NCI-H1417 (cell line): ENCODE measurements at places on chromosomes 4 and X.

- DNase-seq: peak; percentile 25
Observed at GRCh38 chr4:110198049-110198434, 373 bp downstream of the ELOVL6 start.

- no peak for DNase-seq
Observed at GRCh38 chr4:84846985-84847384, 119.5 kb downstream of the WDFY3 start.

- peak; percentile 68 for DNase-seq
Observed at GRCh38 chrX:40237731-40238178, 140.0 kb upstream of the BCOR start.

DNA sequence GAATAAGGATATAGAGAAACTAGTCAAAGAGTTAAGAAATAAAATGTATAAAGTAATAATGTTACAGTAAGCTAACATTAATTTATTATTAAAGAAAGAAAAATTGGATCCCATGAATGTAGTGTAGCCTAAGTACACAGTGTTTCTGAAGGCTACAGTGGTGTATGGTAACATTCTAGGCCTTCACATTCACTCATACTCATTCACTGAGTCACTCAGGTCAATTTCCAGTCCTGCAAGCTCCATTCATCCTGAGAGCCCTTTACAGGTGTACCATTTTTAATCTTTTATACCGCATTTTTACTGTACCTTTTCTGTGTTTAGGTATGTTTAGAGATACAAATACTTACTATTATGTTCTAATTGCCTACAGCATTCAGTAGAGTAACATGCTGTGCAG, 120.6 kb upstream of the AGA start:
- no peak for DNase-seq

GRCh38 chrX:33434256-33435092, 223.1 kb upstream of the DMD start:
- DNase-seq: peak; percentile 88

GRCh38 chrX:116111934-116112595, 58.5 kb upstream of the AGTR2 start:
- DNase-seq: no peak

DNA sequence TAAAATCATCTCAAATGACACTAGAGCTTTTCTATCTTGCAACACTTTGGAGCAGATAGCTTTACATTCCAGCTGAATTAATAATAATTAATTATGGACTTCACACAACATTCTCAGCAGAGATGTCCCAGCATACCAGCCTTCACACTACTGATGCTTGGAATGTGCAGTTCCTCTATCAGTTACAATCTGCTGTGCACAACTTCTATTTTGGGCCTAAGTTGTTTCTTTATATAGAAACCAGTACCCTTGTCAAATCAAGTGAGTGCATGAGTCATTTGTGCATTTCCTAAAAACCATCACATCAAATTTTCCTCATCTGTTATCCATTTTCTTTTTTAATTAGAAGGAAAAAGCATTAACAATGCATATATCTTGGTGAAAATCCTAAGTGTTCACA, 8.8 kb upstream of the RASL11B start:
- DNase-seq: no peak

GRCh38 chr4:24856586-24856985, 56.3 kb downstream of the CCDC149 start:
- no peak for DNase-seq

DNA sequence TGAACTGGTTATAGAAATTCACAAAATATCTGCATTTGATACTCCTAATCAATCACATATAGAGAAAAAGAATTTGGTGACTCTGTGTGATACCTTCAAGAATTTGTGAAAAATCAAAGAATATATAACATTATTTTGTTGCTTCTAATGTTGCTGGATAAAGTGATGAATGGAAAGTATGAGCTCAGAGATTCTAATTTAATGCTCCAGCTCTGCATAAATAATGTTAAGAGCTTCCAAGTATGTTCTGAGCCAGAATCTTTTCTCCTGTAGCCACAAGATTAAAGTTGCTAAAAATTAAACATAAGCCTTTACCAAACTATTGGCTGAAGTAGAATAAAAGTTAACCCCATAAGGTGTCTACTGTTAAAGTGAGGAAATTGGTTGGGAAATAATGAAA, 294.7 kb upstream of the CT83 start:
- no peak for DNase-seq

DNA sequence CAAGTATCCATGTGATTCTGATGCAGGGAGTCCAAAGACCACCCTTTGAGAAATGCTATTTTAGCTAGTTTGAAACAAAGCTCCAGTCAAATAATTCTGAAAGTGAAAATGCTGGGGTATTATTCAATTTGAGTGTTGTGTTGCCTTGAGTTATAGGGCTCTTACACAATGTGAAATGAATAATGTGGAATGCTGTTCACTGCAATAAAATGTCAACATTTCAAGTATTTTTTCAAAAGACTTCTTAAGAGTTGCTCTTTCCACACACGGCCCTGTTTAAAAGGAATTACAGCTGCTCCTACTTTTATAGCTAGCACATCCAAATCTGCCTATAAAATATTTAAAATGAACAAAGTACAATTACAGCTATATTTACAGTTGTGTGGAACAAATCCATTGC, 27.5 kb upstream of the PLS3 start:
- no peak for DNase-seq

DNA sequence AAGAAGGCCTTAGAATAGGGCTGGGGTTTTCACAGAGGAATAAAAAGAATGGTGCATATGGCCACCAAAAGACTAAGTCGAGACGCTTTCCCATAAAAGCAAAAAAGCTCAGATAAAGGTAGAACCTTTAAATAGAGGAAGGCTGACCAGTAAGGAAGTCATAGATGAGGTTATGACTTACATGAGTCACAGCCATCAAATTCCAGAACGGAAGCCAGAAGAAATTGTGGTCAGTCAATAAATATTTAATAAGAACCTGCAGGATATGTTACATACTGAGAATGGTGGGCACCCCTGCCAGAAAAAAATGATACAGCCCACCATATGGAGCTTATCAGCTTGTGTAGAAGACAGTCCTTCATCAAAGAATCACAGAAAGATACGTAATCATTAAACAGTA, 120.1 kb downstream of the MANBA start:
- no peak for DNase-seq

DNA sequence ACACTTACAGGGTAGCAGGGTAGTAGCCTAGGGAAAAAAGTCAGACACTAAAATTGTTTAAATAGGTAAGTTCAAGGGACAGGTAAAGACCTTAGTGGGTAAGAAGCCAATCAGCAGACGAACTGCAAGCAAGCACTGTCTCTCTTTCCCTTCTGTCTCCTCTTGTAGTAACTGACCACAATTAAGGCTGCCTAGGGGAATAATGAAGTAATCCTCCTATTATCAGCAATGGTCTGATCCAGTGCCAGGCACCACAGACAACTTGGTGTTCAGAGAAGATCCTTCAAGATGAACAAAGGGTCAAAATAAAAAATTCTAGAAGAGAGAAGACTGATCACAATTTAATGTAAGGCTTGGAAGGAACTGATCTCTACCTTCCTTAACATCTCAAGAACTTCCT, 62.9 kb downstream of the ELOVL6 start:
- DNase-seq: no peak

GRCh38 chr4:6299875-6300274, 30.2 kb downstream of the WFS1 start:
- no peak for DNase-seq

DNA sequence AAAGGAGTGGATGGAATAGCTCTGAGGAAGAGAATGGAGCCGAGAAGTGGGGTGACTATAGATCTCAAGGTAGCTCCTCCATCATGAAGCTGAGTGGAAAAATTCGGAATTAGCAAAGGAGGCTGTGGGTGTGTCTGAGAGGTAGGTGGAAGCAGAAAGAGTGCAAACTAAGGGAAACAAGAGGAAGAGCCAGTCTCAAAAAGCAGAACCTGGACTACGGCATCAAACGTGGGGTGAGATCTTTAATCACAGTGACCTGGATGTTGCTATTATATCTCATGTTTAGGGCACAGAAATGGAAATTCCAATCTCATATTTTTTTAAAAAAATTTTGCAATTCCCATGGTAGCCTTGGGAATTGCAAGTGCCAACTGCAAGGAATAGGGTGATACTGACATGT, 162.5 kb upstream of the RASGEF1B start:
- DNase-seq: no peak

GRCh38 chr4:187268940-187269339, 545.3 kb upstream of the FAT1 start:
- DNase-seq: no peak

GRCh38 chr4:152264106-152264505, 271.8 kb downstream of the FBXW7 start:
- no peak for DNase-seq

DNA sequence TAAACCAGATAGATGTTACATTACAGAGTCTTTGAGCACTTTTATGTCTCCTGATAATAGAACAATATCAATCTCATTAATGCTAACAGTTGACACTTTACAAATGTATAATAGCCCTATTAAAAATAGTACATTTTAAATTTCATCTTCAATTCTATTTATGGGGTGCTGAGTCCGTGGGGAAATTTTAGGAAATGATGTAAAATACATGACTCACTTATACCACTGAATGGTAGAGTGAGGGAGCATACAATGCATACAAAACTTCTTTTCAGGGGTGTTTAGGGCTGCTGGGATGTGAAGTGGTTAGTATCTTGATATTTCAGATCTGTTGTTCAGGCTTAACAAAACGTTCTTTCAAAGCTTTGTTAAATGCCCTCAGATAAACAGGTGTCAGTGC, 696.2 kb downstream of the TRAM1L1 start:
- DNase-seq: no peak

- no peak for DNase-seq
Observed at GRCh38 chr4:3368334-3368733, 73.4 kb upstream of the HGFAC start.

DNA sequence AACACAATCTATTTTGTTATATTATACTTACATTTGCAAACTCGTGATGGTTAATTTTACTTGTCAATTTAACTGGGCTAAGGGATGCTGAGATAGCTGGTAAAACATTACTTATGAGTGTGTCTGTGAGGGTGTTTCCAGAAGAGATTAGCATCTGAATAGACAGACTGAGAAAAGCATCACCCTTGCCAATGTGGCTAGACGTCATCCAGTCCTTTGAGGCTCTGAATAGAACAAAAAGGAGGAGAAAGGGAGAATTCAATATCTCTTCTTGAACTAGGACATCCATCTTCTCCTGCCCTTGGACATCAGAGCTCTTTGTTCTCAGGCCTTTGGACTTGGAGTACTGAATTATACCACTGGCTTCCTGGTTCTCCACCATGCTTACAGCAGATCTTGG, 154.6 kb downstream of the EPHA5 start:
- no peak for DNase-seq

GRCh38 chr4:83247415-83248357, 36.9 kb downstream of the COQ2 start:
- no peak for DNase-seq

DNA sequence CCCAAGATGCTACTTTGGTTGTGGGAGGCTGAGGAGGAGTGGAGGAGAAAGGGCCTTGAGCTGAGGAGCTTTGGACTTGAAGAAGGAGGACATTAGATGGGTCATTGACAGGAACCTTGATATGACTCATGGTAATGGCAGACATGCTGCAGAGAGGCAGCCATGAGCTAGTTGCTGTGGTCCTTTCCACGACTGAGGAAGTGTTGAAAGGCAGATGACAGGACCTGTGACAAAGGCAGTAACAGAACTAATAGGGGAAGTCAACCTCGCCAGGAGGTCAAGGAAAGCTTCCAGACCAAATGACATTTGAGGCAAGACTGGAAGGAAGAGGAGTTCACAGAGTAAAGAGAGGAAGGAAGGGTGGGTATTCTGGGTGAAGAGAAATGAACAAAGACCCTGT, 7.6 kb upstream of the XPNPEP2 start:
- DNase-seq: no peak

GRCh38 chr4:67909905-67910584, 26.2 kb upstream of the TMPRSS11D start:
- no peak for DNase-seq

DNA sequence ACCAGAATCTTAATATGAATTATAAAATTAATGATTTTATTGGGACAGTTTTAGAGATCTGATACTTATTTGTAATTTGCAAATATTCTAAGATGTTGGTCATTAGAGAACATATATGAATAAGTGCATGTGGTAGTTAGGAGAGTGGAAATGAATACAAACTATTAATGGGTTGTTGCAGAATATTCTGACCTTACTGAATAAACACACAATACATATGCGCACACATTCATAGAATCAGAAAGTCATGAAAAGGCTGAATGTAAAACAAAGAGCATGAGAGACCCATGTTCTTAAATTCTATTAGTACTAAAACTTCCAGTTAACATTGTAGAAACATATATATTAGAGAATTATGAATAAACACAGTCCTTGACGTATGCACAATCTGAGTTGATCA, 301.7 kb upstream of the TRAM1L1 start:
- no peak for DNase-seq

GRCh38 chr4:37471093-37471492, 215.1 kb downstream of the RELL1 start:
- no peak for DNase-seq

DNA sequence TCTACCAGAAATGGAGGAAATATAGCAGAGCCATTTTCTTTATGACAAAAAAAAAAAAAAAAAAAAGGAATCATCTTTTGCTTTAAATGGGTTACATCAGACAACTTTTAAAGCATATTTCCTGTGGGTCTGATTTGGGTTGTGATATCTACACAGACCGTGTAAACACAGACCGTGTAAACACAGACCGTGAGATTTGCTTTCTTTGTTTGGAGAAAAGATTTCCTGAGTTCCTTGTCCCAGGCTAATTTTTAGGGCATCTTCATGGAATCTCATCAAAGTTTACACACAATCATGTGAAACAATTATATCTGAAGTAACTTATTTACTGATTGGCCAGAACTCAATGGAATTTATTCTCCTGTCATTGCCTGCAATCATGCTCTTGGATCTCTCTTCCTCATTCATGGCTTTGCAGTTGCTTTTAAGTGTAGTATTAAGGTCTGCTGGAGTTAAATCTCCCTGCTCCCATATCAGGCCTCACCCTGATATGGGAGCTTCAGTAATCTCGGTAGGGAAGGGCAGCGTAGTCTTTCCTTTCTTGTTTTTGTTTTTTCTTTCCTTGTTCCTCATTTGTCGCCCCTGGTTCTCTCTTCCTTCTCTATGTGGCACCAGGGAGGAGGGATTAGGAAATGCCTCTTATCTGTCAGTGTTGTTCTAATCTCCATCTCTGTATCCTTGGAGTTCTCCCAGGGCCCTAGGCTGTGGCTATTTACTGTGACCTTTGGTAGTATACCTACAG, 248.6 kb upstream of the JADE1 start:
- no peak for DNase-seq
